ENCODE measurements at places on chromosomes 4 and X. TPM values are rescaled to one million over a fixed set of nuclear protein-coding genes. Genes with fewer than 3 reads are reported as not detected.

The RAB28 gene
- 37.3 TPM for polyA plus RNA-seq

The PHKA2 gene
- polyA plus RNA-seq = 48.0 TPM

The NLRP2B gene
- 0.12 TPM for polyA plus RNA-seq

The ZNF630 gene
- 5.1 TPM for polyA plus RNA-seq

The CLIC2 gene
- 3.3 TPM for polyA plus RNA-seq

The FREM3 gene
- polyA plus RNA-seq = 0.13 TPM

The HTATSF1 gene
- 120 TPM for polyA plus RNA-seq

The TMSB15A gene
- 80.4 TPM for polyA plus RNA-seq

The FGF5 gene
- polyA plus RNA-seq = 0.03 TPM

The PCYT1B gene
- polyA plus RNA-seq = 3.3 TPM

The SSX3 gene
- polyA plus RNA-seq = not detected

The SPANXB1 gene
- polyA plus RNA-seq = not detected

The TMEM35A gene
- 7.9 TPM for polyA plus RNA-seq

The AKAP14 gene
- polyA plus RNA-seq = 0.55 TPM

The LDB2 gene
- 87.8 TPM for polyA plus RNA-seq

All from left kidney (tissue), 8 donors.